ENCODE measurements at places on chromosomes 16 and 17. TPM values are rescaled to one million over a fixed set of nuclear protein-coding genes. Genes with fewer than 3 reads are reported as not detected.

- no peak for DNase-seq
Observed at GRCh38 chr17:73689596-73690275, 45.5 kb upstream of the SDK2 start.

GRCh38 chr17:58344791-58345157, 7.2 kb downstream of the SUPT4H1 start:
- DNase-seq, result no peak

DNA sequence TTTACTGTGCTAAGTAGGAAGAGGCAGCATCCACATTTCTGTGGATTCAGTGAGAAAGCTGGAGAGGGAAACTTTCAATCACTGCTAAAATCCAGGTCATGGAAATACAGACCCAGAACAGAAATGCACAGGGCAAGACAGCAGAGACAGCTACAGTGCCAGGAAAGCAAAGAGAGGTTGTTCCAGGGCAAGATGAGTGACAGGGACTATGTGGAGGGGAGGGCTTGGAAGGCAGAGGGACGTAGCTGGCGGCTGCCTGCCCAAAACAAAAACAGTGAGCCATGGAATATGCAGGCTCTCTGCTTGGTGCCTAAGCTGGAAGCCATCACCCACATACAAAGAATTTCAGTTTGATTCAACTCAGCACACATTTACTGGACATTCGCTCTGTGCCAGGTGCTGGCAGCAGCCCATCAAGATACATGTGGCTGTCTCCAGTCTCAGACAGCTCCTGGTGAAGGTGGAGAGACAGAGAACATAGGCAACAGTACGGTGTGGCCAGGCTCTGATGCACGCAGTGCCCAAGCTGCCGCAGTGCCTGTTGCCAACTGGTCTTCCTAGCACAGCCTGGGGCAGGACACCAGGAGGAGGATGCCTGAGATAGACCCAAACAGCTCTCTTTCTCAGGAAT, 88.7 kb downstream of the AIPL1 start:
- peak; percentile 79 for DNase-seq

GRCh38 chr17:76982408-76983074, 114.3 kb downstream of the MGAT5B start:
- no peak for DNase-seq

DNA sequence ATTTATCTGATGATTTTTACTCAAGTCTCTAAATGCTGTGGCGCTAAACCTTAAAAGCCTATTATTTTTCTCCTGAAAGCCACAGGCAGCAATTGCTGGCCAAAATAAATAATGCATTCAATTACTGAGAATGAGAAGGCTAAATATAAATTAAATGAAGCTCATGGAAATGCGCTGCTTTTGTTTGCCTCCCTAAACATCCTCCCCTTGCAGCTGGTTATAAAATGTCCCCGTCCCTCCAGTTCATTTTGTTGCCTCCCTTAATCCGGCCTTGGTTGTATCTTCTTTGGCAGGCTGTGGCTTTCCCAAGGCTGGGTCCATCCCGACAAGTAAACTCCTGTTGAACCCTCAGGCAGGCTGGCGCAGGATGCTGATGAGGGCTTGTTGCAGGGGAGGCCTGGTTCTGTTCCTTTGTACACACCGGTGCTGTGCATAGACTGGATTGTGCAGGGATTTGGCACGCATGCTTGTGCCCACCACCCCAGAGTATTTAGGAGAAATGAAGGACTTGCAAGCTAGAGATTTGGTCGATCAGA, 62.7 kb downstream of the KNOP1 start:
- DNase-seq, result no peak

Gene TBC1D3C
- not detected for total RNA-seq

Gene NPIPA3
- 1.00 TPM for total RNA-seq
